Sigmoid colon (tissue), 7 donors: ENCODE measurements at places on chromosomes 6 and 20. TPM values are rescaled to one million over a fixed set of nuclear protein-coding genes. Genes with fewer than 3 reads are reported as not detected.

The LY6G6C gene
- not detected for total RNA-seq

The NKAPL gene
- 4.8 TPM for total RNA-seq

The KIZ gene
- 182 TPM for total RNA-seq

The ZNF391 gene
- 4.6 TPM for total RNA-seq

The NOTCH4 gene
- 23.0 TPM for total RNA-seq

The PTCRA gene
- not detected for total RNA-seq

The DLK2 gene
- total RNA-seq, result not detected

The LCA5 gene
- total RNA-seq, result 10.7 TPM

GRCh38 chr6:92667843-92668242 lies 751.5 kb downstream of the EPHA7 start:
- DNase-seq, result no peak

DNA sequence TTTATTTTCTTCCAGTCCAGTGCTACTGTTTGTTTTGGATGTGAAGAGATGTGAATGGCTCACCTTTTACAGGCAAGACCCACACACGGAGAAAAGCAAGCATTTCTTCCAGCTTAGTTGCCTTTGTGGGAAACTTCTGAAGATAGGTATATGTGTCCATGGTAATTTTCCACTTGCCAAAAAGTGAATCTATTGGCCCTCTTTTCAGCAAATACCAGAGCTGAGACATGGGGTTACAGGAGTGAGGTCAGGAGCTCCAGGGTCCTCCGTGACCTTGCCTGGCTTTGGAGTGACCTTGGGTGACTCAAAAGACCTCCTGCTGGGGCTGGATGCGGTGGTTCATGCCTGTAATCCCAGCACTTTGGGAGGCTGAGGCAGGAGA lies 166.7 kb downstream of the SCML4 start:
- no peak for DNase-seq

- no peak for DNase-seq
Observed at GRCh38 chr20:23258747-23259121, 91.9 kb upstream of the NXT1 start.

GRCh38 chr6:155883741-155884140 lies 428.1 kb upstream of the NOX3 start:
- no peak for DNase-seq

DNA sequence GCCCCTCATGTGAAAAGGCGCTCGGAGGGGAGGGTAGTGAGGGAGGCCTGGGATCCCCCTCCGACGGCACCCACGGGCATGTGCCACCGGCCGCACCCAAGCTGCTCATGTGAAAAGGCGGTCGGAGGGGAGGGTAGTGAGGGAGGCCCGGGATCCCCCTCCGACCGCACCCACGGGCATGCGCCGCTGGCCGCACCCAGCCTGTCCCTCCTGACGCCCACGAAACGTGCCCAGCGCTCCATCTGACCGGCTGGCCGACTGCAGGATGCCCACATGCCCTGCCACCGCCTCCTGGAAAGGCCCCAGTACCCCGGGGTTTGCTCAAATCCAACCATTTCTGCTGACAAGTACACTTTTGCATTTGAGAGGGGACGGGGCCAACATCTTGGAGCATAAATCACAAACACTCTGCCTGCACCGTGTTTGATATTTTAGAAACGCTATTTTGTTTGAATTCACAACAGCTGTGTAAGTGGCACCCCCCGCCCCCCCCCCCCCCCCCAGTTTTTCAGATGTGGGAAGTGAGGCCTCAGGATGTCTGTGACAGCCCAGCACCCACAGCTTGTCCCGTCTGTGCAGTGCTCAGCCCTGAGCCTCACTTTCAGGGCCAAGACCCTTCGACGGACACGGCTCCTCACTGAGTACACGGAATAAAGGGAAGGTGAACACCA lies 34.1 kb downstream of the SLC2A4RG start:
- no peak for DNase-seq

GRCh38 chr6:143060806-143061596 lies at the start of gene AIG1:
Gene AIG1, plus strand, starts transcription at chr6:143060889. Its CDS starts 37 bp downstream, at chr6:143060926.
- no peak for DNase-seq

DNA sequence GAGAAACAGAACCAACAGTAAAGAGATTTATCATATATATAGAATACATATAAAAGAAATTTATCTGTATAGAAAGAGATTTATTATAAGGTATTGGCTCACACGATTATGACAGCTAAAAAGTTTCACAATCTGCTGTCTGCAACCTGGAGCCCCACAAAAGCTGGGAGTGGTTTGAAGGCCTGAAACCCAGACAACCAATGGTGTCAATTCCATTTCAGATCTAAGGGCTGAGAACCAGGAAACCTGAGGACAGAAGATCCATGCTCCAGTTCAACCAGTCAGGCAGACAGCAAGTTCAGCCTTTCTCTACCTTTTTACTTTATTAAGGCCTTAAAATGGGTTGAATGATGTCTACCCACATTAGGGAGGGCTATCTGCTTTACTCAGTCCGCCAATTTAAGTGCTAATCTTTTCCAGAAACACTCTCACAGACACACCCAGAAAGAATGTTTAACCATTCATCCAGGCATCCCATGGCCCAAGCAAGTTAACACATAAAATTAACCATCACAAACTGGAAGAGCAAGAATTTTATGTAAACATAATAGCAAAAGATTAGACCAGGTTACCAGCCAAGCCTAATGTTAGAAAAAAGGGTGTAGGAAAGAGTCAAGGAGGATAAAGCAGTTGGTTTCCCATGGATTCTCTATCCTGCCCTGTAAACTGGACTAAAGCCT lies 170.9 kb downstream of the FUT9 start:
- DNase-seq, result no peak

DNA sequence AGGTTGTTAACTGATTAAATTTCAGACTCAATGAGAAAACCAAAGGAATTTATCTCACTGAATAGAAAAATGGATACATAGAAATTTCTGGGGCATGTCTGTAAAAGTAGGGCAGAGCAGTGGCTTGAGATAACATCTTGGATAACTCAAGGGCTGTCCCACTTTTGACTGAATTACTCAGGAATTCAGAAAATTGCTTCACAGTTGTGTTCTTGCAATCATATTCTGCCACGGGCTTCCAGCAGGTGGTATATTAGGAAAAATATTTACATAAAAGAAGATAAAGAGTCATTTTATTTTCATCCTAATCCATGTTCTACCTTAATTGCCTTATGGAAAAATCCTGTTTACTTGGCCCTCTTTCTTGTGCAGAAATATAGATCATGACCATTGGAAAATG lies 156.4 kb upstream of the AKIRIN2 start:
- DNase-seq, result no peak

DNA sequence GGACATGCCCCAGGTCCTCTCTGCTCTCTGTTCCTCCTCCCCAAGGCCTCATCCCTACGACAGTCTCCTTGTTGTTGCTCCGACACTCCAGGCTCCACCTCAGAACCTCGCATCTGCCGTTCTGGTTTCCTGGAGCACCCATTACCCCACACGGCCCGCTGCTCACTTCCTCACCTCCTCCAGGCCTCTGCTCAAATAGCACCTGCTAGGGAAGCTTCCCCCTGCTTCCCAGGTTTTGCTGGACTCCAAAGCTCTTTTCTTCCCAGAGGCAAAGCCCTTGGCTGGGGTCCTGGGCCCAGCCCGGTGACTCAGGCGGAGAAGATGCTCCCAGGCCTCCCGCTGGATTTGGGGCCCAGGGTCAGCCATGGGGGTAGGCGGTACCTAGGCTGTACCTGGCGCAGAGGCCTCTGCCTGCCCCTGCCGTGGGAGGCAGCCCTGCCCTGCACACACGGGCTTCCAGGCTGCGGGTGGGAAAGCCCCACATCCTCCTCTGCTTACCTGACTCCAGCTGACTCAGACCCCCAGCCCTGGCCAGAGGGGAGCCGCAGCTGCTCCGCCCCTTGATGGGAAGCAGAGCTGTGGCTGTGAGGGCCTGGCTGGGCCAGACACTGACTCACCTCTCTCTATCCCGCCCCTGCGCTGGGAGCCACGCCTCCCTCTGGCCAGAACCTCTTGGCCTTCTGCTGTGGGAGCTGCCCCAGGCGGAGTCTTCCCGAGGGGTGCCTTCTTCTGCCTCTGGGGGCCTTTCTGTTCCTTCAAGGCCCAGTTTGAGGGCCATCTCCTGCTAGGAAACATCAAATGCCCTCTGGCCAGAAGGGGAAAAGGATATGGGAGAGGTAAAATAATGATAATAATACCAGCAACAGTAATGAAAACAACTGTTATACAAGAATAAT lies 130.5 kb downstream of the CEBPB start:
- peak; percentile 98 for DNase-seq

DNA sequence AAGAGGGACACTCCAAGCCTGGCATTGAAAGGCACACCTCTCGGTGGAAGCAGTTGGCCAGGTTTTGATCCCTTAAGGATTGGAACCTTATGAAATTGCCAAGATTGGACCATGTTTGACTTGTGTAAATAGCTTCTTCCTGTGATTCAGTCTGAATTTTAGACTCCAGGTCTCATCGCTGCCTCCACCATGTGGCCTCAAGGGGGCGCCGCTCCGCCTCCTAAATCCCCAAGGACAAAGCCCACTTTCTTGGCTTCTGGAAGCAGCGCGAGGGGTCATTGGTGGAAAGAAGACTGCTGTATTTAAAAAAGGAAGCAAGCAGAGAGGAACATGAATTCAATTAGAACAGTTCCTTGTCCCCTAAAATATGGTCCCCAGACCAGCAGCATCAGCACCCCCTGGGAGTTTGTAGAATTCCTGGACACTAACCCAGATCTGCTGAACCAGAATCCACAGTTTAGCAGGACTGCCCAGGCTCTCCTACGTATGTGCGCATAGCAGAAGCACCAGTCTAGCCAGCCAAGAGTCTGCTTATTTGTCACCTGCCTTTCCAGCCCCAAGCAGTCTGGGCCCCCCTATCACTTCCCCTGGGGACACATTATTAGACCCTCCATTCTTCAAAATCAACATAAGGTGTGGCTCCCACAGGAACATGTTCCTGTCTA lies 108.5 kb downstream of the LY86 start:
- DNase-seq, result no peak

- no peak for DNase-seq
Observed at GRCh38 chr6:127343809-127344659, 625 bp upstream of the ECHDC1 start.

DNA sequence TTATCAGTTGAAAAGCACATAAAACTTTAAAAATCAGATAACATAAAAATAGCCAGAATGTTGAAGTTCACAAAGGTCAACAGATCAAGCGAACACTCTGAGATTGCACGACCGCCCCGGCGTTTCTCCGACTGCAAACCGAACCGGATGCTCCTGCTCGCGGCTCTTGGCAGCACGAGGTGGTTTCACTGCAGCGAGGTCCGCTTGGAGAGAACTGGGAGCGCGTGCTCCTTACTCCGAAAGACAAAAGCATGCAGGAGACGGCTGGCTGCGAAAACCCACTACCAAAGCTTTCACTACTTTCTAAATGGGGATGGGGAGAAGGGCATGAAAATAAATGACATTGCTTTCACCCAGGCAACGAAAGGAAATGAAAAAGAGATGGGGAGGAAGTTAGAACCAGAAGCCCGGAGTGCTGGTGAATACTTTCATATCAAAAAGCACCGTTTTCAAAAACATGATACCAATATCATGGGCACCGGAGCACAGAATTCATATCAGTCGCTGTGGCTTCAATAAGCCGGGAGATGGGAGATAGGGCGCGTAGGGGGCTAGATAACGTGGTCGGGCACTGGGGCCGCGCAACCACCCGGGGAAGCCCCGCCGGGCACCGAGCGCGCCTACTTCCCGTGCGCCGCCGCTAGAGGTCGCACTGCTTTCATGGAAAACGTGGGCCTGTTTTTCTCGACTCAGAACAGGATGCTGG lies 8.3 kb upstream of the ANKRD60 start:
- DNase-seq, result peak; percentile 77

DNA sequence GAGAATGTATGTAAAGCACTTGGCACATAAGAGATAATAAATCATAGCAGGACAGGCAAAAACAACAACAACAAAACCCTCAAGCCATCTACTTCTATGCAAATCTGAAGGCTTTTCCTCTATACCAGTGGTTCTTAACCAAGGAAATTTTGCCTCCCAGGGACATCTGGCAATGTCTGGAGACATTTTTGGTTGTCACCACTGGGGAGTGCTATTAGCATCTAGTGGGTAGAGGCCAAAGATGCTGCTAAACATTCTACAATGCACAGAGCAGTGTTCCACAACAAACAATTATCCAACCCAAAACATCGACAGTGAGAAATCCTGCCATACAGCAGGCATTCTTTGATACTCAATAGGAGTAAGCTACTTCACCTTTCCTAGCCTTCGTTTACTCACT lies 28.2 kb downstream of the NDRG3 start:
- no peak for DNase-seq

DNA sequence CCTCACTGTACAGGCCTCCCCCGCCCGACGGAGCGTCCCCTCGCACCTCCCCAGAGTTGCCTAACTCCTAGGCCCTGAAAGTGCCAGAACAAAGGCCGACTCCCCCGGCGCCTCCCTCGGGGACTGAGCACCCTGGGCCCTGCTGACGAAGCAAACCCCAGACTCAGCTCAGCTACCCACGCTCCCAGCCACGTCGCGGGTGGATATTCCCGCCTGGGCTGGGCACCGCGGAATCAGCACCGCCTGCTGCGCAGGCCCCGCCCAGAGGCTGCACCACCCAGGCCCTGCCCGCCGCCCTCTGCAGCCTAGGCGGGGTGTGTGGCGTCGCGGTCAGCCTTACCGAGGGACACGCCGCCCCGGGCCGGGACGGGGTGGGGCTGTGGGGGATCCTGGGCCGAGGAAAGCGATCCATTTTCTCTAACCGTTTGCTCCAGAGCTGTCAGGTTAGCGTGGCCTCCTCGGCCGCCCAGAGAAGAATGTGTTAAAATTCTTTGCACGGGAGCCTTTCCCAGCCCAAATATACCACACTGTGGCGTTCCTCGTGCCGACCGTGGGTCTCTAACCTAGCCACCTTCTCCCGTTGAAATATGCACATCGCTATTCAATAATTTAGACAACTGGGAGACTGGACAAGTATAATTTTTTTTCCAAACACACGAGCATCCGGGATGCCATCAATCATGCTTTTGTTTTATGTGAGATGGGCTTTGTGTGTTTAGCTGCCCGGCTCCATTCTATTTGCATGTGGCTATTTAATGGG lies 31.4 kb downstream of the TFAP2A start:
- no peak for DNase-seq

GRCh38 chr6:22008248-22008836 lies 288.5 kb downstream of the PRL start:
- DNase-seq, result no peak

GRCh38 chr6:132190815-132191175 lies 210.5 kb downstream of the MOXD1 start:
- no peak for DNase-seq

- no peak for DNase-seq
Observed at GRCh38 chr6:53825532-53826321, 30.9 kb downstream of the LRRC1 start.

- DNase-seq, result no peak
Observed at GRCh38 chr6:110589865-110590513, 113.6 kb upstream of the SLC22A16 start.

DNA sequence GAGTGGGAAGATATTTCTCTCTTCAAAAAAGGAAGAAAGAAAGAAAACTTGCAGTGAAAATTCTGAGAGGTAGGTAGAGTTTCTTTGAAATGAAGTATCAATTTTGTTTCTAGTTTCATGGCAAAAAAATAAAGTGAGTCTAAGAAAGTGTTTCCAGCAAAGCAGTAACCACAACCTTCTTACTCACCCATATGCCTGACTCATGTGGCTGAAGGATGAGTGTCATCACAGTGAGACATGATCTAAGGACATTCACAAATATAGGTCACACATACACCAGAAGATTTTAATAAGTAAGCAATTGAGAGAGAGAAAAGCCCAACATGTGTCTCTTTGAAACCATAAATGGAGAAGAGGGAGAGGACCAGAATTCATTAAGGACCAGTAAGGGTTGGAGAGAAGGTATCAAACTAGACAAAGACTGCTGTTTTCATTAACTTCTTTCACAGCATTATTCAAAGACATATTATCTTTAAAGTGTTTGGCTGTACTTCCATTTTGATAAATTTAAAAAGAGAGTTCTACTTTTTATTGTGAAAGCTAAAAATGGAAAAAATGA lies 169.5 kb downstream of the FRK start:
- no peak for DNase-seq
